ENCODE measurements at places on chromosomes 7 and 10. TPM values are rescaled to one million over a fixed set of nuclear protein-coding genes. Genes with fewer than 3 reads are reported as not detected.

- DNase-seq = no peak
These were observed 44.6 kb upstream of the AHR start for GRCh38 chr7:17253885-17254284.

- no peak for DNase-seq
These were observed 9.7 kb upstream of the PPP1R35 start for GRCh38 chr7:100446040-100446439.

Gene NPVF
- total RNA-seq = not detected

Gene PAPOLB
- total RNA-seq = 0.30 TPM

Gene CPN1
- total RNA-seq = not detected

Gene VWDE
- 0.39 TPM for total RNA-seq

Gene SUFU
- total RNA-seq = 7.4 TPM

Gene GJD4
- not detected for total RNA-seq

Gene SCART1
- 2.5 TPM for total RNA-seq

Gene TMEM225B
- 0.89 TPM for total RNA-seq

All from skin of body (tissue), 3 donors.